ENCODE measurements at places on chromosomes 3 and 15.

DNA sequence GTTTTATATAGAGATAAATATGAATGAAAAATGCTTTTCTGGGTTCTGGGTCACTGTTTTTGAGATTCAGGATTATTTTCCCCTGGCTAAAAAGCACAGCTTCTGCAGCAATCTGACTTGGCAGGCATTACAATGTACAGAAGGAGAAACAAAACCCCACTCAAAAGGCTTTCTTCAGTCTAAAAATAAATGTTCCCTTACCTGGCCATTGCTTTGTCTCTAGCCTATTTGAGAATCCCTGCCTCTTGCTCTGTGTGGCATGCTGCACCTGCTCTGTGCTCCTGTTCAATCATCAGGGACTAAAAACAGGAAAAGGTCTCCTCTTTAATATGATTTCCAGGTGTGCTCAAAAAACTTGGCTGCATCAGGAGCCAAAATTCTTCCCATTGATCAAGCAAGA, 187.4 kb upstream of the STAC start:
- DNase-seq: no peak

DNA sequence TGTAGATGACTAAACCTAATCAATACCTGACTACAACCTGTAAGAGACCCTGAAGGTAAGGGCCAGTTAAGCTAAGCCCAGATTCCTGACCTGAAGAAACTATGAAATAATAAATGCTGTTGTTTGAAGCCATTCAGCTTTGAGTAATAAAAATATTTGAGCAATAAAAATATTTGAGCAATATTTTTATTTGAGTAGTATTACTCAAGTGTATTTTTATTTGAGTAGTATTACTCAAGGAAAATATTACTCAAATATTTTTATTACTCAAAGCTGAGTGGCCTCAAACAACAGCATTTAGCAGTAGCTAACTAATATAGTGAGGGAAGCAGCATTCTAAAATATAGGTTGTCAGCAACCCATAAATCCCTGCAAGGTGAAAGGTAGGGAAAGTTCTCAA, 143.8 kb upstream of the RARB start:
- DNase-seq: no peak

GRCh38 chr3:170092907-170093306, 55.1 kb downstream of the GPR160 start:
- no peak for DNase-seq

DNA sequence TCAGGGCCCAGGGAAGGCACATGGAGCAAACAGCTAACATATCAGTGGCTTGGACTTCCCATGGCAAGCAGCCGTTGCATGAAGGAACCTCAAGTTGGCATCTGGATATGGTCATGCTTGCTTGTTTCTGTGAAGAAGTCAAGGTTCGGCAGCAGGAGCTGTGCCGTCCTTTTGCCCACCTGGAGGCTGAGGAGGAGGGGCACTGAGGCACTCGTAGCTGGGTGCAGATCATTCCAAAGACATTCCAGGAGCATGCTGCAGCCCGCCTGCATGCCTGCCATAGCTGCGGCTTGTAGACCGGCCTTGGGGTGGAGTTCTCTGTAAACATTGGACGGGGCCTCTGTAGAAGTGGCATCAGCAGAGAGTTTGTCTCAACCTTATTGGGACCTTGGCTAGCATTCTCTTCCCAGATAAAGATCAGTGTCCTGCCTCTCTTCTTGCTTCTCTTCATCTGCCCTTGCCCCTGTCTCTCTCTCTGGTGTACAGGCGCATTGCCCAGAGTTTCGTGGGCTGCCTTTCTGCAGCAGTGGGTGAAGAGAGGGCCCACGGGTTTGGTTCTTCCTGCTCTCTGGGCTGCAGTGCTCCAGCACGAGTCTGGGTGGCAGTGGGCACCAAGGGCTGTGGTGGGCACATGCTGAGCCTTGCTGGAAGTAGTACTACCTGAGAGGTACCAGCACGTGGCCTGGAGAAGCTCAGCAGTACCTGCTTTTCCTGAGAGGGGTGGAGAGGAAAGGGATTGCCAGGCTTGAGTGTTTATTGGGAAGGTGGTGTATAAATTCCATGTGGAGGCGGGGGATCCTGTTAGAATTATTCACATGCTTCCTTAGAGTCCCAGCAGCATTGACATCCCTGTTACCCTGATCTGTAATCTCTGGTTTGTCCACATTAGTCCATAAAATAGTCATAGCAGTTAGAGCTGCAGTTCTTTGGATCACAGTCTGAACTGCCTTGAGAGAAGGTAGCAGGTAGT, 49.4 kb downstream of the CHCHD6 start:
- DNase-seq: no peak

GRCh38 chr3:42256135-42256819, 9.7 kb downstream of the CCK start:
- peak; percentile 32 for DNase-seq

GRCh38 chr3:44887101-44887500, 12.7 kb downstream of the TGM4 start:
- no peak for DNase-seq

DNA sequence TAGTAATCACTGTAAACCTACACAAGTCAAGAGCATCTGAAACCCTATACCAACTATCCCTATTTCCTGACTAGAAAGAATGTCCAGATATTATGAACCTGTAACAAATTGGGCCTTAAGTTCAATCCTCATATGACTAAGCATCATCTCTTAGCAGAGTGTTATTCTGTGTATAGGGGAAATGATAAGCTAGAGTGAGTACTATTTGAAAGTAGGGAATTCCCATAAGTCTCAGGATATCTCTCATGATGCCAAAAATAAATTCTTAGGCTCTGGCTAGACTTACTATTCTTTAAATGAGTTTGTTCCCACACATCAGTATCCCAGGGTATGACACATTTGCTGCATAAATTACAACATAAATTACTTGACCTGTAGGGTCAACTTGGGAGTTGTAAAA, 15.3 kb downstream of the MRPL47 start:
- peak; percentile 61 for DNase-seq

GRCh38 chr3:41600616-41601015, 361.3 kb downstream of the ULK4 start:
- peak; percentile 11 for DNase-seq

GRCh38 chr3:181327349-181327748, 337.8 kb upstream of the DNAJC19 start:
- DNase-seq: no peak

- peak; percentile 31 for DNase-seq
These were observed 92.3 kb downstream of the RBMS3 start for GRCh38 chr3:29373131-29373680.

DNA sequence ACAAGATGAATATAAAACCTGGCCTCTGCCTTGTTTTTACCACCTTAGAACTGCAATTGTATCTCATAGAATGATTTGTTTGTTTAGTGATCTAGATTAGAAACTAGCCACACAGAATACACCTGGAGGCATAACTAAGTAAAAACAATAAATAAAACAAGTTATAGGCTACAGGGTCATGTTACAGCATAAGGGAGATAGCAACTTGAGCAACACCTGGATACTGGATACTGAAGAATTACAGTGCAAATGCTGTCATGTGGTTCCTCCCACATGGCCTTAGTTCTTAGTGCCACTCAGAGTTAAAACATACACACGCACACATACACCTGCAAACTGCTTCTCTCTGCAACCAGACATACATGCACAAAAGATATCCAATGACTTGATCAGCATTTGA, 563.4 kb upstream of the DPPA4 start:
- DNase-seq: no peak

GRCh38 chr3:6182476-6182875, 678.4 kb upstream of the GRM7 start:
- DNase-seq: no peak

DNA sequence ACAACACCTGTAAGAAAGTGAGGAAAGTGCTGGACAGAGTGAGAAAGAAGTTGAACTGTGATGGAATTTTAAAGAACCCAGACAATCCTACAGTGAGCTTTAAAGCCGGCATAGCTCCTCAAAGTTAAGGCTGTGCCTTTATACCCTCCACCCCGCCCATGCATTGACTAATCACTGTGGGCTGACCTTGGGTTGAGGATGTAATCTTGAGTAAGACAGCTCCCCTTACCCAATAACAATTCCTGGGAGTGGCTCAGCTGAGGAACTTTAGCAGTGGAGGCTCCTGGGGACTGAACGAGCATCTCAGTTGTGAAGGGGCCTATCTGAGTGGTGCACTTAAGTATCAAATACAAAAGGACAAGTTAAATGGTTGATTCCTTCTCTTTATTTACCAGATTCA, 35.7 kb upstream of the ZNF770 start:
- DNase-seq: no peak

GRCh38 chr3:10581251-10581650, 75.9 kb upstream of the ATP2B2 start:
- DNase-seq: no peak

DNA sequence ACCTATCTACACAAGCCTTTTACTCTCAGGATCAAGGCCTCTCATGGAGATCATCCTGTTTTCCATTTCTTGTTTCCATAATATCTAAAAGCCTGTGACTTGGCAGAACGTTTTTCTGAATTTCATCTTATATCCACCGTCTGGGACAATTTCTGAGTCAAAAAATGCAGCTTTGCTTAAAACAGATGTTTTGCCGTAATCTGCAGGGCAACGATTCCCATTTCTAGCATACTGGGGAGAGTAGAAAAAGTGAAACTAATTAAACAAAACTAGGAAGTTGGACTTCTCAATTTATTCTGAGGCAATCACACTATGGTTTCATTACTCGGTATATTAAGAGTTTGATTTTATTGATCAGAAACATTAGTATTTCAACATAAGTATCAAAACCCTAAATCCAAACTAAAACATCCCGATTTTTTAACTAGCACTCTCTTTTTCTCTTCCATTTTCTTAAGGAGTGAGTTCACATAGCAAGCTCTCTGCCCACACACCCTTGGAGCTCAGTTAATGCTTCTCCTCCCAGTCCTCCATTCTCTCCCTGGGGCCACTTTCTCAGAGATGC, 33.6 kb downstream of the SPATA12 start:
- no peak for DNase-seq

DNA sequence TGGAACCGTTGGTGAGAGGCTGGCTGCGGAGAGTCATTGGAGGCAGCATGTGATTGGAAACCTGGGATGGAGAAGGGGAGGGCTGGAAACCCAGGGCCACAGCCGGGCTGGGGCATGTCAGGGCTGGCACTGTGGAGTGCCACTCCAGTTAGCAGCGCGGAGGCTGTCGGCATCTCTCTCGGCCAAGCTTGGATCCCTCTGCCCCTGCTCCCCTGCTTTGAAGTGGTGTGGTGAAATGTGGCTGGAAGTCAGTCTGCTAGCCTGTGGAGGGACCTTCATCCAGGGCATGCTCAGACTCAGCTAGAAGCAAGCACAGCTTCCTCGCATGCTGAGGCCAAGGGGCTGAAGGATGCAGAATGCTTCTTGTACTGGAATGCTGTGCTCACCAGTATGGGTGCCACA, 13.5 kb downstream of the SLCO3A1 start:
- peak; percentile 30 for DNase-seq

GRCh38 chr15:86235667-86236066, 156.0 kb downstream of the AGBL1 start:
- no peak for DNase-seq

GRCh38 chr3:197281849-197282248, 16.6 kb downstream of the DLG1 start:
- DNase-seq: no peak

DNA sequence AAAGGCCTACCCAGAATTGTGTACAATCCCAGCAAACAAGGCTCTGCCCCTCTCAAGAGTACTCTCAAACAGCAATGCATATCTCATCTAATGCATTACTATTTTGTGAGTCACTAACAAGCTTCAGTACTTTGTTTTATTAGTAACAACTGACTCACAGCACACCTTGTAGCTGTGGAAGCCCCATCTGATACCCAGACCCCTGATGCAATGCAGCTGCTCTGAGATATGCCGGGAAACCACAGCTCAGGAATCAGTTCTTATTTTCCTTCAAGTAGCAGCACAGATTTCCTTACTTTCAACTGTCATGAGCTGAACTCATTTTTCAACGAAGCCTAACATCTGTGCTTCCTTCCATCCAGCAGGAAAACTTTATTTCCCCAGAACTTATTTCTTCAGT, 37.8 kb downstream of the CCNL1 start:
- peak; percentile 94 for DNase-seq

GRCh38 chr3:152051501-152052404, 178.3 kb downstream of the SUCNR1 start:
- DNase-seq: peak; percentile 35

DNA sequence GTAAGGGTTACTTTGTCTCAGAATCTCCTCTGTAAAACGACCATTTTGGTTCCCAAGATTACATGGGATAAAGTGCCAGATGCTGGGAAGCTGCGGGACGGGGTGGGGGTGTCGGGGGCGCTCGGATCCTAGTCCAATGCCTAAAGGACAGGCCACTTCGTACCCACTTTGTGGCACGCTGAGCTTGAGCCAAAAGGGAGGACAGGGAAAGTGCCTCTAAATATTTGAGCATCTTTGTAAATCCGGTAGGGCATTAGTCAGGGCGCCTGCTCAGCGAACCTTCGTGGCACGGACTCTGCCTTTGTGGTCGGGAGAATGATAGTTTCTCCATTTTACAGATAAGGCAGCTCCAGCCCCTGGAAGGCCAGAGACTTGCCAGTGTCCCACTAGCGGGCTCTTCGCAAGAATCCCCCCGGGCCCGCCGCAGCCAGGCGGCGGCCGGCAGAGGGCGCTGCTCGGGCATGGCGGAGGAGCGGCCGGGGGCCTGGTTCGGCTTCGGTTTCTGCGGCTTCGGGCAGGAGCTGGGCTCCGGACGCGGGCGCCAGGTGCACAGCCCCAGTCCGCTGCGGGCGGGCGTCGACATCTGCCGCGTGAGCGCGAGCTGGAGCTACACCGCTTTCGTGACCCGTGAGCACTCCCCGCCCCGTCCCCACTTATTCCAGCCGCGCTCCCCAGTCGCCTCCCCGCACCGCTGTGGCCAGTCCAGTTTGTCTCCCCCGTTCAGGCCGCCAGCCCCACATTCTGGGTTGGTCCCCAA, 1.8 kb downstream of the RCCD1 start:
- DNase-seq: peak; percentile 74

GRCh38 chr3:120567370-120568201, 28.6 kb upstream of the NDUFB4 start:
- peak; percentile 66 for DNase-seq

DNA sequence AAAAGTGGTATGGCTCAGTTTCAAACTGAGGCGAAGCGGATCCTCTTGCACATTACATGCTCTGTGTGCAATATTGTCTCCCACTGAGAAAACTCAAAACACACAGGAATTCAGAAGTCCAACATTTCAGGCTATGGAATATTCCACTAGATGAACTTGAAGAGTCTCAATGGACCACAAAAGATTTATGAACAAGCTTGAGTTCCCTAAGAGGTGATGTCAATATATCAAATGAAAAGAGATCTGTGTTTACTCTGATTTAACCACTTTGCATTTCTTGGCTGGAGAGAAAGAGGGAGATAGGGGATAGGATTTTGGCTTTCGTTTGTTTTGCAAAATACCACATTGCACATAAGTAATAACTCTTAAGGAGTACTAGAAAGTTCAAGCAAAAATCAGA, 20.3 kb downstream of the PDZRN3 start:
- DNase-seq: no peak

GRCh38 chr3:176814285-176814684, 383.0 kb downstream of the TBL1XR1 start:
- peak; percentile 51 for DNase-seq

- DNase-seq: no peak
These were observed 46.9 kb upstream of the TMEM158 start for GRCh38 chr3:45272828-45273470.

All from fibroblast of pulmonary artery (primary cell).